ENCODE measurements at places on chromosomes 5 and 9.
A peak's percentile ranks its signal among the peaks of the same experiment; 100 is the strongest.

- DNase-seq, result no peak
Measured at GRCh38 chr9:4105183-4105582, 194.7 kb downstream of the GLIS3 start.

DNA sequence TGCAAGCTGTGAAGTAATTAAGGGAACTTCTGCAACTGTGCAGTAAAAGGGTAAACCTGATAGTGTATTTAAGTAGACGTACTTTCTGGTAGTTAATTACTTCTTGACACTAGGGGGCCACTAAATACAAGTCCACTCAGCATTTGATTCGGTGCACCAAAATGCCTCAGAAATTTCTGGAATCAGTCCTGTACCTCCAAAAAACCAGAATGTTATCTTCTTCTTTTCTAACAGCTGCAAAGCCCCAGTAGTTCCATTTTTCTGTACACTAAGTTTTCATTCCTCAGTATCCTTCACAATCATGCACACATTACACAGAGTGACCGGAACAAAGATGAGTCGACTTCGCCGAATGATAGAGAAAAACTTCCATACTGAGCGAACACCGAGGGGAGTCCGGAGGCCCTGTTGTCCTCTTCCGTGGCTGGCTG is 484 bp downstream of the GFM2 start:
- DNase-seq, result no peak

- DNase-seq, result no peak
Measured at GRCh38 chr5:151275803-151276202, 22.8 kb downstream of the GM2A start.

GRCh38 chr5:88695232-88695631 is 187.8 kb downstream of the MEF2C start:
- no peak for DNase-seq

- DNase-seq, result no peak
Measured at GRCh38 chr5:52838326-52839015, 50.8 kb downstream of the ITGA1 start.

GRCh38 chr9:20178197-20178596 is 389.4 kb upstream of the SLC24A2 start:
- DNase-seq, result no peak

GRCh38 chr5:146796911-146797310 is 81.6 kb downstream of the PPP2R2B start:
- no peak for DNase-seq

- DNase-seq, result no peak
Measured at GRCh38 chr5:109281136-109281690, 128.6 kb downstream of the PJA2 start.

- no peak for DNase-seq
Measured at GRCh38 chr5:139854953-139855352, 59.3 kb downstream of the PSD2 start.

GRCh38 chr5:151077967-151078366 is 2.9 kb downstream of the TNIP1 start:
- no peak for DNase-seq

GRCh38 chr9:38677660-38678303 is 42.2 kb downstream of the FAM240B start:
- no peak for DNase-seq

DNA sequence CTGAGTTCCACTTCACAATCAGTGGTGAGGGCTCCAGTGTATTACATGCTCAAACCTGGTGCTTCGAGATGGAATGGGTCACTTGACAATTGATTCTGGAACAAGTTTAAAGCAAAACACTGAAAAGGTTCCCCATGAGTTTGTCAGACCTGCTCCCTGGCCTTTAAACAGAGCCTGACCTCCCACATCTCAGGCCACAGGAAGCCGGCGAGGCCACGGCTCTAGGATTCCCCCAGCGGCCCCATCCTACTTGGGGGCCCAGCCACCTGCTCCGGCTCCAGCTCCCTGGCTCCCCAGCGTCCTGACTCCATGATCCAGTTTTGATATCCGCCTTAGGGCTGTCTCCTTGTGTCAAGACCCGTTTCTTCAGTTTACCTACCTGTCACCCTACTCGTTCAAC is 62.0 kb downstream of the TTLL11 start:
- DNase-seq, result no peak

- DNase-seq, result no peak
Measured at GRCh38 chr9:137569609-137570203, 9.0 kb downstream of the DPH7 start.

DNA sequence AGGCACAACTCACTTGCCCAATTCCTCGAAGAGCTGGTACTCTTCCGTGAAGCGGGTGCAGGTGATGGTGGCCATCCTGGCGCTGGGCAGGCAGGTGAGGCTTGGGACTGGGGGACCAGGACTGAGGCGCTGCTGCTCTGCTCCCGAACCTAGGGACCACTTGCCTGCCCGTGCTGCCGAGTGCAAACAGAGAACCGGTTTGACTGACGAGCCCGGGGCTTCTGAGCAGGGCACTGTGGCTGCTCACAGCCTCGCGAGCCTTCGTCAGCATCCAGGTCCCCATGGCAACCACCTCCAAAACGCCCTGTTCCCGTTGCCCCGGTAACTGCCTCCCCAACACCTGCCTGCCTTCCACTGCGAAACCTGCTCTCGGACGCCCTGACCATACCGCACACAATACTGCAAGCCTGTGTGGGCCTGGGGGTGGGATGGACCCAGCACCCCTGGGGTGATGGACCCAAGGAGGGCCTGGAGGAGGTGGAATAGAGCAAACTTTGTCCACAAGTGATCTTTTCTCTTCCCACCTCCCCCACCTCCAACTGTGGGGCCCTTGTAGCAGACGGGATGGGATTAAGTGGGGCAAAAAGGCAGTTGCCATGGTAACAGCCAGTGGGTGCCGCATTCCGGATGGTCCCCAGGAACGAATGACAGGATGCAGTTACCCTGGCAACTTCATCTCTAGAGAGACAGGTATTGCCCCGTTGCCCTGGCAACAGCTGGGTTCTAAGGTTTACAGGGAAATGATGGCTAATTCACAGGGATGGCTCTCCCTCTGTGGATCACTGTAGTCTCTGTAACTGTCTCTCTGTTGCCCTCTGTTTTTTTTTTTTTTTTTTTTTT is at the start of gene CAMK2A:
Gene CAMK2A, minus strand, starts transcription at position 223 of the 840 bp plus-strand sequence. Its CDS starts 148 bp downstream, at position 75.
- no peak for DNase-seq

DNA sequence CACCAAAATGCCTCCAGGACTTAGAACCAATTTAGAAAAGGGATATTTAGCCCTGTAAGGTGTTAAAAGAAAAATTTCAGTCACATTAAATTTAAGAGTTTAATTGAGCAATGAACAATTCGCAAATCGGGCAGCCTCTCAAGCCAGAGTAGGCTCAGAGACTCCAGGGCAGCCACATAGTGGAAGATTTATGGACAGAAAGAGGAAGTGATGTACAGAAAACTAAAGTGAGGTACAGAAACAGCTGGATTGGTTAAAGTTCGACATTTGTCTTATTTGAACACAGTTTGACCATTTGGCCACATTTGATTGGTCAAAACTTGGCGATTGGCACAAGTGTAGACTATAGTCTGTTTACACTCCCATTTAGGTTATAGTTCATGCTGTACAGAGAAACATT is 525.9 kb upstream of the ZNF608 start:
- no peak for DNase-seq

GRCh38 chr5:35823347-35824098 is 33.2 kb upstream of the IL7R start:
- DNase-seq, result no peak

GRCh38 chr5:561408-561807 is 37.2 kb upstream of the SLC9A3 start:
- no peak for DNase-seq

GRCh38 chr9:91786132-91786896 is 163.7 kb downstream of the ROR2 start:
- no peak for DNase-seq

GRCh38 chr5:107874795-107875194 is 204.1 kb upstream of the EFNA5 start:
- DNase-seq, result no peak

DNA sequence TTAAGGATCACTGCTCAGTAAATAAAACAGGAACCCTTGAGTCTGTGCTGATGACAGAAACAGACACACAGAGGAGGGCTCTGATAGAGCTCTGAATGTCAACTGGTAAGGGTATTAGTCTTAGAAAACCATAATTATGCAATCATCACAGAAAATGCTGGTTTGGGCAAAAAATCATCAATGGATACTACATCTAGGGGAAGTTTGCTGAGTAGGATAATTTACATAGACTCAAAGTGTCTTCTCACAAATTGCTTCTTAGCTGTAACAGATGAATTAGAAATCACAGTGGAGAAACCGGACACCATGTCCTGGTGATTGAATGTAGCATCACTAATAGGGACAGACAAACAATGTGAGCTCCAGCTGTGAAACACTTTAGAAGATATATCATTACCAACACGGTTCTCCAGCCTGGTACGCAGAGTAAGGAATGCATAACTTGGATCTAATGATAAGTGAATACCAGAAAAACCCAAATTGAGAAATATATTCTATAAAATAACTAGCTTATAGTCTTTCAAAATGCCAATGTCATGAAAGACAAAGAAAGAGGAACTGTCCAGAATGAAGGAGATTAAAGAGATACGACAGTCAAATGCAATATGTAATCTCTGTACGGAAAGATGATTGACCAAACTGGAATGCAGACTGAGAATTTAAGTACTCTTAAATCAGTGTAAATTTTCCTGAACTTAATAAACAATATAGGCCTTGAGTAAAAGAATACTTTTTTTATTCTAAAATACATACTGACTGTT is 17.3 kb downstream of the CHD1 start:
- no peak for DNase-seq

- DNase-seq, result no peak
Measured at GRCh38 chr9:128138001-128138400, 10.5 kb upstream of the PTGES2 start.

DNA sequence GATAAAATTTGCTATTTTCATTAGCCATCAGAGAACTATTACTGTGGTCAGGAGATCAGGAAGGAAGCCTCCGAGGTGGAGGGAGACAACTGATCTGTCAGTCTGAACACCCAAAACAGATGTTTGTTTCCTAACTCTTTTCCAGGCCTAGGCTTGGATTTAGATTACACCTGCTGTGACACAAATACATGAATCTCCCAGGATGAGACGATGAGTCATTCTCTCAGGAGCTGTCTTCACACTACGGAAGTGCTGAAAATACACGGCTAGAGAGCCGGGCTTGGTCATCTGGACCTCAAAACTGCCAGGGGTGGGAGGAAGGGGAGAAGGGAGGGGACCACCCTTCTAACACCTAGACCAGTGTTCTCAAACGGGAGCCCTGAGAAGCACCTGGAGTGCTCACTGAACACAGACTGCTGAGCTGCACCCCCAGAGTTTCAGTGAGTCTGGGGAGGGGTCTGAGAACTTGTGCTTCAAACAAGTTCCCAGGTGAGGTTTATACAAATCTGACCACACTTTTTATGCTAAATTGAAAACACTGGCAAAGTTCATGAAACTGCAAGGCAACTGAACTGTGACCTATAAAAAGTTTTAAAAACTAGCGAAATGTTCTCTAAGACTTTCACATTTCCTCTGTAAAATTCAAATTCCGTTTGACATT is 80.3 kb upstream of the EQTN start:
- no peak for DNase-seq

GRCh38 chr9:122387536-122387935 is 16.7 kb downstream of the PTGS1 start:
- DNase-seq, result no peak

DNA sequence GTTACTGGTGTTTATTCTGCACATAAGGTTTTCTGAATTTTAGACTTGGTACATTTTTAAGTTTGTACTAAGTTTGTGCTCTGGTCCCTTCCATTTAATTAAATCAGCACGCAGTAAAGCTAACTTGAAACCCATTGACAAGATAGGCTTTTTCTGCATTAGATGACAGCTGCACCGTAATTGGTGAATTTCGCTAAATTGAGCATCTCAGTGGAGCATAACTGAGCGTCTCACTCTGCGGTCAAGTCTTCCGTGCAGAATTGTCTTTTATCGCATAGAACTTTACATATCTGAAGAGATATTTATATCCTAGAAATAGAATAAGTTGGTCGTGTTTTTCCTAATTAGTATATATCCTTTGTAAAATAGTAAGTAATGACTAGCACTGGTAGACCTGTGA is 4.1 kb downstream of the SUB1 start:
- DNase-seq, result no peak

DNA sequence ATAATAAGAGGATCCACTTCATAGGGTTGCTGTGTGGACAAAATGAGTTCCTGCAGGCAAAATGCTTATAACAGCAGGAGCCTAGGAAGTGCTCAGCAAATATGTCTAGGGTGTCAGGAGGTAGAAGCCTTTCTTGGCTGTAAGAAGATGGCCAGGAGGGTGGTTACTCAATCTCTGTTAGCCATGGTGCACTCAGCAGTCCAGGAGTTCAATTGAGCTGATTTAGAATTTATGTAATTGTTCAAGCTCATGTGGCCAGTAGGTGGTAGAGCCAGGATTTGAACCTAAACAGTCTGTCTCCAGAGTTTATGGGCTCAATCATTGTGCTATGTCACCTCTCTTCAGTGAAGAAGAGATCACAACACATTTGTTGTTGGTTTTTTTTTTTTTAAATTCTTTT is 381.2 kb downstream of the KIF4B start:
- no peak for DNase-seq

- no peak for DNase-seq
Measured at GRCh38 chr5:168848569-168848968, 269.4 kb upstream of the PANK3 start.

- no peak for DNase-seq
Measured at GRCh38 chr9:116913536-116913935, 226.4 kb downstream of the TRIM32 start.

GRCh38 chr9:22354699-22355384 is 91.8 kb upstream of the DMRTA1 start:
- no peak for DNase-seq

DNA sequence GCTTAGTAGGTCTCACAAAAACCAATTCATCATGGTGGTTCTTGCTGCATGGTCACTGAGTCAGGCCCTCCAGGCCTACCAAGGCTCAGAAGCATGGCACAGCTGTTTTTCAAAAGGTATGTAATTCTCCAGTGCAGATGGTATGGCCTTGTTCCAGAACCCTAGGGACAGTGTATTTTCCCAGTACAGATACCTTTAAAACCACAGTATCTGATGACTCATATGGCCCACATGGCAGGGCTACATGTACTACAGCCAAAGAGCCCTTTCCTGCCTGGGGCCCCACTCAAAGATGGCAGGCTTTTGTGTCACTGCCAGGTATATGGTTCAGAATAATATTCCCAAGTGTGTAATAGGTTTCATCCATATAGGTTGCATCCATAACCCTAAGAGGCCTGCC is 16.5 kb downstream of the CSF2 start:
- peak; percentile 71 for DNase-seq

DNA sequence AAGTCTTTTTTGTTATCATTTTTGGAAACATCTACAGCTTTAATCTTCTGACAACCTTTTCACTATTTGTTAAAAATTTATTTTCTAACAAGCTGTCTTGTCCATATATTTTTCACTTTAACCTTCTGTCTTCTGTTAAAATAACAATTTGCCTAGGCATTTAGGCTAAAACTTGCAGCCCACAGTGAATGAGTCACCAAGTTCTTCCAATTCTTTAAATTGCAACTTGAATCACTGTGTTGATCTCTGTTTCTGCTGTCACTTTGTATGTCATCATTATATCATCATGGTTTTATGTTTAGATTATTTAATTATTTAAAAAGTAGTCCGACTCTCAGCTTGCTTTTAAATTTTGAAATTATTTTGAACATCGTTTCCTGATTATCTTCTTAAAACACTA is 473.8 kb upstream of the PTPRD start:
- no peak for DNase-seq
